ENCODE measurements at places on chromosomes 2 and 18. TPM values are rescaled to one million over a fixed set of nuclear protein-coding genes. Genes with fewer than 3 reads are reported as not detected.

Gene TYW5
- 5.6 TPM for total RNA-seq

Gene MYO1B
- total RNA-seq: 54.6 TPM

Gene DCC
- not detected for total RNA-seq

Gene SERPINB4
- not detected for total RNA-seq

Gene TDRD15
- not detected for total RNA-seq

Gene ABCA12
- 0.25 TPM for total RNA-seq

Gene SMPD4
- 76.9 TPM for total RNA-seq

Gene IL36B
- 0.37 TPM for total RNA-seq

Gene MYOM1
- 0.09 TPM for total RNA-seq

Gene POTEC
- not detected for total RNA-seq

Gene RAX
- not detected for total RNA-seq

Gene TTN
- total RNA-seq: 0.01 TPM

Gene RMDN2
- 5.8 TPM for total RNA-seq

Gene REG3A
- total RNA-seq: not detected

Gene RUFY4
- not detected for total RNA-seq

Gene ATP6V1C2
- total RNA-seq: 0.07 TPM

Gene SKOR2
- not detected for total RNA-seq

Gene NDC80
- total RNA-seq: 17.2 TPM

Gene ABHD1
- 1.2 TPM for total RNA-seq

Gene LIMS3
- not detected for total RNA-seq

Gene PPP1R1C
- 0.90 TPM for total RNA-seq

Gene ATP6V1B1
- 2.0 TPM for total RNA-seq

Gene FSHR
- not detected for total RNA-seq

Gene IL1F10
- total RNA-seq: not detected

Gene TCF23
- not detected for total RNA-seq

Gene RIT2
- not detected for total RNA-seq

Gene GNAL
- total RNA-seq: 5.4 TPM

Gene RBKS
- 8.1 TPM for total RNA-seq

Gene CDK15
- not detected for total RNA-seq

Gene TMEM182
- 3.6 TPM for total RNA-seq

Gene HOXD12
- total RNA-seq: not detected

Gene KCNJ3
- total RNA-seq: not detected

Gene SLC35G4
- total RNA-seq: not detected

Gene SRD5A2
- total RNA-seq: not detected

Gene GRB14
- 4.6 TPM for total RNA-seq

Gene LCT
- total RNA-seq: not detected

Gene NCKAP5
- 1.4 TPM for total RNA-seq

Gene ALPI
- total RNA-seq: not detected

Gene C2orf72
- 5.3 TPM for total RNA-seq

Gene ATOH8
- 7.8 TPM for total RNA-seq

Gene DPP10
- total RNA-seq: not detected

Gene KIAA2012
- total RNA-seq: not detected

Gene APLF
- total RNA-seq: 0.63 TPM

Gene NOP58
- 115 TPM for total RNA-seq

Gene TTR
- not detected for total RNA-seq

Gene SOCS6
- 33.8 TPM for total RNA-seq

Gene RBM43
- 3.9 TPM for total RNA-seq

Gene VWA3B
- 0.33 TPM for total RNA-seq

Gene ELAC1
- 3.8 TPM for total RNA-seq

Gene ELOA2
- total RNA-seq: not detected

Gene STON1
- 0.39 TPM for total RNA-seq

Gene KLHL41
- total RNA-seq: 0.15 TPM

Gene ATL2
- 50.9 TPM for total RNA-seq

Gene ECEL1
- total RNA-seq: 0.20 TPM

Gene TUBA3E
- 0.78 TPM for total RNA-seq

Gene RGPD3
- total RNA-seq: 0.20 TPM

Gene DHRS9
- 3.5 TPM for total RNA-seq

Gene ANTXR1
- 144 TPM for total RNA-seq
